ENCODE measurements at places on chromosomes 12 and 14. TPM values are rescaled to one million over a fixed set of nuclear protein-coding genes. Genes with fewer than 3 reads are reported as not detected.

PRR4 gene
- polyA plus RNA-seq: 5.5 TPM

SLC7A7 gene
- 15.2 TPM for polyA plus RNA-seq

FLVCR2 gene
- polyA plus RNA-seq: 1.3 TPM

ABHD12B gene
- 0.16 TPM for polyA plus RNA-seq

CCDC175 gene
- not detected for polyA plus RNA-seq

GPR132 gene
- 0.37 TPM for polyA plus RNA-seq

PCED1B gene
- 2.7 TPM for polyA plus RNA-seq

BIN2 gene
- 8.8 TPM for polyA plus RNA-seq

TAS2R13 gene
- polyA plus RNA-seq: not detected

KCNH3 gene
- polyA plus RNA-seq: 0.21 TPM

HAL gene
- 0.30 TPM for polyA plus RNA-seq

CIT gene
- polyA plus RNA-seq: 0.45 TPM

PLEKHD1 gene
- polyA plus RNA-seq: not detected

KRT4 gene
- 0.45 TPM for polyA plus RNA-seq

DICER1 gene
- polyA plus RNA-seq: 10.5 TPM

AQP2 gene
- 0.06 TPM for polyA plus RNA-seq

SPTB gene
- 1.1 TPM for polyA plus RNA-seq

LRFN5 gene
- 0.83 TPM for polyA plus RNA-seq
